ENCODE measurements at places on chromosomes 4 and X.

DNA sequence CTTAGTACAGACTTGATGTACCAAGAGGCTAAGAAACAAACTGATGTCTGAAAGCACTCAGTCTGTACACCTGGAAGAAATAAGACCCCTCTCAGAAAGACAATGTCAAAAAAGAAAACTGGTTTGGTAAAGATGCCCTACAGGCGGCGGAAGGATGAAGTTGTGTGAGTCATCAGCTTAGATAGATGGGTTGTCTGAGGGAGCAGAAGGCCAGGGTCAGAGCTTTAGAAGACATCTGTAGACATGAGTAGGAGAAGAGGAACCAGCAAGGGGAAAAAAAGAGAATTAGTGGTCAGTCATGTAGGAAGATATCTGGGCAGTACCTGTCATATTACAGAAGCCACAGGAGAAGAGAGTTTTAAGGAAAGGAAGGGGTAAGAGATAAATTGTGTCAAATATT is 8.3 kb downstream of the SRPX2 start:
- DNase-seq, result no peak

DNA sequence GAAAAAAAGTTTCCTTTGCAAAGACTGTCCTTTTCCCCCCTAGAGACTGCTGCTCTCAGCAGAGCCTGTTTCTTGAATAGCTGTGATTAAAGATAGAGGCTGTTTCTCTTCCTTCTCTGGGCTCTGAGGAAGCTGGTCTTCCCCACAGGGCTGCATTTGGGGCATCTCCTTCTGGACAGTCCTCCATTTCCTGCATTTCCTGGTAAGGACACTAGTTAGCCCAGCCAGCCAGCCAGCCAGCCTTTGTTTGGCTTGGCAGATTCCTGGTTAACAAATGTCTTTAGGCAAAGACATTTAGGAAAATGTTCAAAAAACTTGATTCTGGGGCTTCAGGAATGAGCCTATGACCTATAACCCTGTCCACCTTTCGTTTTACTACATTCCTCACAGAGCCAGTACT is 34.0 kb upstream of the PLAC1 start:
- DNase-seq, result no peak

GRCh38 chrX:43703211-43703791 is 47.2 kb downstream of the MAOA start:
- no peak for DNase-seq

GRCh38 chr4:184011826-184012380 is 106.8 kb downstream of the STOX2 start:
- no peak for DNase-seq

- no peak for DNase-seq
Measured at GRCh38 chr4:184032091-184032490, 127.0 kb downstream of the STOX2 start.

GRCh38 chr4:183353557-183353956 is 31.3 kb upstream of the CLDN24 start:
- no peak for DNase-seq

GRCh38 chr4:94711635-94712034 is 46.1 kb upstream of the BMPR1B start:
- no peak for DNase-seq

DNA sequence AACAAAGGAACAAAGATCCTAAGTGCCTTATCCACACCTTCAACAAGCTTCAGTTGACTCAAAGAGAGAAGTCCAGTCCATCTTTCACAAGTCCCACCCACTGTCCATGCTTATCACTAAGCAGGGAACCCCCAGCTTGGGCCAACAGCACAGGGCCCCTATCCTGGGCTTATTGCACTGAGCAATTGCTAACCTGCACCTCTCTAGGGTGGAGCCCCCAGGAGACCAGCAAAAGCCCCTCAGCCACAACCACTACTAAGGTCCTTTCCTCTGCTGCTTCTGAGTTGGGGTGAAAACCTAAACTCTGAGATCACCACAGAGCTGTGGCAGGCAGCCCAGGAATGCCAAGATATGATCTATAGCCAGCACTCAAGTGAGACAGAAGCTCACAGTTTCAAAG is 96.7 kb upstream of the PBDC1 start:
- DNase-seq, result no peak

DNA sequence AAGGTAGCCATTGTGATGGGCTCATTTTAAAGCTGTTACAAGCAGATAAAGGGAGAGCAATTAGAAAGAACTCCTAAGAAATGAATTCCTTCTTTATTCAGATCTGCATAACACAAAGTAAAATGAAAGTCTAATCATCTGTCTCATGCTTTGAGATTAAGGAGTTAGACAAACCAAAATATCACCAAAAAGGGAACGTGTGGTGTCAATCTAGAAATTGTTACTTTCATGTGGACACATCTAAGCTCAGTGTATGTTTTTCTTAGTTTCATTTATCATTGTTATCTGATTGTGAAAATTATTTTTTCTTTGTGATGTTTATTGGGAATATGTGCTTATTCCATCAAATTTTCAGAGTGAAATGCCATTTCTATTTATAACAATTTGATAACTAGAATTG is 80.3 kb downstream of the BANK1 start:
- no peak for DNase-seq

DNA sequence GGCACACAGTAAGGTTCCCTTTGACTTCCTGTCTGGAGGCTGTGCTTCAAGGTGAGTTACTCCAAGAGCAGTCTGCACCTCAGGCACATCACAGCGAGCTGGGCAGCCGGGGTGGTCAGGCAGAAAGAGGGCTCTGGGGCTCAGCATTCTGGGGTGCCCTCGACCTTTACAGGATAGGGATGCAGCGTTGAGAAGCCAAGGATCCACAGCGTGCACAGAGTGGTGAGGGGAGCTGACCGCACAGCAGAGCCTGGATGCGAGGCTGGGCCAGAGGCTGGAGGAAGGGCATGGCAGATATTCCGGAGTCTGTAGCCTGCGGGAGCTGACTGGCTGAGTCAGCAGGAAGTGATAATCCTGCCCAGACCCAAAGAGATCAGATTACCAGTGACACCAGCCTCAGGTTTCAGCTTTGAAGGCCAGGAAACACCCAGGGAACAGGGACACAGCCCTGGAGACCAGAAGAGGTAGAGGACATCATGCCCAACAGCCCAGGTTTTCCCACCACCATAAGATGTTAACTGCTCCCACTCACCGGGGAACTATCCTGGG is 38.4 kb upstream of the PDLIM3 start:
- no peak for DNase-seq

DNA sequence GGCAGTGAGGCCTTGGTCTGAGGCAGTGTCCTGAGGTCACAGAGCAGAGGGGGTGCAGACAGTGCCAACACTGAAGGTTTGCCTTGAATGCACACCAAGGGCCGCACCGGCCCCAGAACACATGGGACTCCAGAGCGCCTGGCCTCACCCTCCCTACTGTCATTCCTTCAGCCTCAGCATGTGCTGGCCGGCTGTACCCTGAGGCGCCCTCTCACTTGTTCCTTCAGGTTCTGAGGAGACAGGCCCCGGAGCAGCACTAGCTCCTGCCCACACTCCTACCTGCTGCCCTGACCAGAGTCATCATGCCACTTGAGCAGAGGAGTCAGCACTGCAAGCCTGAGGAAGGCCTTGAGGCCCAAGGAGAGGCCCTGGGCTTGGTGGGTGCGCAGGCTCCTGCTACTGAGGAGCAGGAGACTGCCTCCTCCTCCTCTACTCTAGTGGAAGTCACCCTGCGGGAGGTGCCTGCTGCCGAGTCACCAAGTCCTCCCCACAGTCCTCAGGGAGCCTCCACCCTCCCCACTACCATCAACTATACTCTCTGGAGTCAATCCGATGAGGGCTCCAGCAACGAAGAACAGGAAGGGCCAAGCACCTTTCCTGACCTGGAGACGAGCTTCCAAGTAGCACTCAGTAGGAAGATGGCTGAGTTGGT is 2.4 kb downstream of the MAGEA12 start:
- no peak for DNase-seq

DNA sequence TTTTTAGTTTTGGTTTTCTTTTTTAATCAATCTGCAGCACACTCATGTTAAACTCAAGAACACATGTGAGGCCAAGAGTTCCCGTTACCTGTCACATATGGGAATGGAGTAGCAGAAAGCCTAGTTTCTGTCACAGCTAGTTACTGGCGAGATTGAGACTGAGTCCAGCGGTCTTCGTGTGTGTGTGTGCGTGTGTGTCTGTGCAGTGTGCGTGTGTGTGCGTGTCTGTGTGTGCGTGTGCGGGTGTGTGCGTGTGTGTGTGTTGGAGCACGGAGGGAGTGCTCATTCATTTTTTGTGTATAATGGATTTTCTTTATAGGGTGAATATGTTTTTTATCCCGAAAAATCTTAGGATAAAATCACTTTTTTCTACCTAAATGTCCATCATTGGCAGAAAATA is 19.2 kb downstream of the F11 start:
- no peak for DNase-seq

- DNase-seq, result no peak
Measured at GRCh38 chrX:69109706-69110105, 55.5 kb downstream of the PJA1 start.

DNA sequence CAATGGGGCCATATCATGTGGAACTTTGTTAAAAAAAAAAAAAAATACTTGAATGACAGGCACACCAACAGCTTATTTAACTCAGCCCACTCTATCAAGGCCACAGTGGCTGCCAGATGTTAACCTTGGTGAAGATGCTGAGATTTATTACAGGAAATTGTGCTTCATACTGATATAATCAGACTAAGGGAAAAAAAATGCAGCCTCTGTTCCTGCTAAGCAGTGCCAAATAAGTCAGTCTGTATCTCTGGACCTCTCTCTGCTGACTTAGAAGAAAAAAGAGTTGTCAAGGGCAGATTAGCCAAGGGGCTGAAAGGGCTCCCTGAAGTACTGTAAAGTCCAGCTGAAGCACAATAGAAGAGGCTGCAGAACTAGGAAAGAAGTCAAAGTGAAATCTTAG is 677.7 kb upstream of the HTR2C start:
- DNase-seq, result no peak

DNA sequence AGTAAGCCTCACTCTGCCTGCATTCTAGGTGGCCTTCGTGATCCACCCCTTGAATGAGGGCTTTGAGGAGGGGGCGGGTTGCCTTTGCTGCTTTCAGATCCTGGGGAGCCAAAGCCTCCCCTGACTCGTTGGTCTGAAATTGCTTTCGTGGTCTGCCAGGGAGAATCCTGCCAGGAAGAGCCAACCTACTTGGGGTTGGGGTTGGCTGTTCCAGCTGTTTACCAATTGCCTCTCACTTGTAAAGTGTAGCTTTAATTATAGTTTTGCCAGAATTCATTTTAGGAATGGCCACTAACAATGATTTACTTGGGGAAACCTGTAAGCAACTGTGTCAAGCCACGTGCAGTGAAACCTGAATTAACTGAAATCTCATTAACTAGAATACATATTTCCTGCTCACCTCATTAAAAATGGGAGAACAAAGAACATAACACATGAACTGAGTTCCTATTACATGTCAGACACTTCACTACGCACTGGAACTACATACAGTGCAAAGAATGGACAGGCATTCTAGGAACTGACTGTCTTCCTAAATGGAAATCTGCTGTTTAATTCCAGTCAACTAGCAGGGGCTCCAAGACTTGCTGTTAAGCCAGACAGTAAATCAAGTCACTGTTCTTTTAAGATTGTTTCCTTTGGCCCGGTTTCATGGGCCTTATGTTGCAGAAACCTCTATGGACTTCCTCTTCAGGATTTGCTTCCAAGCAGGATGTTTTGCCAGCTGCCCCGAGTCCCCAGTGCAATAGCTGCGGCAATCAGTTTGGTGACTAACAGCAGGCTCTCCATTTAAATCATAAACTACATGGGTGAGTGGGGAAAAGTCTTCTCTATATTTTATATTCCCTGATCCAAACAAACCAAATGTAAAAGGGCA is 16.4 kb upstream of the NKRF start:
- no peak for DNase-seq
